ENCODE measurements at places on chromosomes 13 and 19.

DNA sequence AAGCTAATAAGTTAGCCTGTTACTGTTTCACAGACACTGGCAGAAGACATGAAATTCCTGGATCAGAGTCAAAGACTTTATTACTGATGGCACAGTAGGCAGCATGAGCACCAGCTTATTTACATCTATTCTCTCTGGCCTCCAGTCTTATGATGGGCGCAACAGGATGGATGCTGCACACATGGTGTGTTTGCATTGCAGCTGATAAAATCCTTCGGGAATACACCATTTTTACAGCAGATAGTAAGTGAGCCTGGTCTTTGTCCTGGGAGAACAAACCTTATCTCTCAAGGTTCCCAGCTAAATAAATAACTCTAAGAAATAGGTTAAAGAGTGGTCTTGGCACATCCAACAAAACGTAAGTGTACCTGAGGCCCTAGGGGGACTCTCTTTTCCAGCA, 16.0 kb downstream of the EPSTI1 start:
- no peak for DNase-seq

DNA sequence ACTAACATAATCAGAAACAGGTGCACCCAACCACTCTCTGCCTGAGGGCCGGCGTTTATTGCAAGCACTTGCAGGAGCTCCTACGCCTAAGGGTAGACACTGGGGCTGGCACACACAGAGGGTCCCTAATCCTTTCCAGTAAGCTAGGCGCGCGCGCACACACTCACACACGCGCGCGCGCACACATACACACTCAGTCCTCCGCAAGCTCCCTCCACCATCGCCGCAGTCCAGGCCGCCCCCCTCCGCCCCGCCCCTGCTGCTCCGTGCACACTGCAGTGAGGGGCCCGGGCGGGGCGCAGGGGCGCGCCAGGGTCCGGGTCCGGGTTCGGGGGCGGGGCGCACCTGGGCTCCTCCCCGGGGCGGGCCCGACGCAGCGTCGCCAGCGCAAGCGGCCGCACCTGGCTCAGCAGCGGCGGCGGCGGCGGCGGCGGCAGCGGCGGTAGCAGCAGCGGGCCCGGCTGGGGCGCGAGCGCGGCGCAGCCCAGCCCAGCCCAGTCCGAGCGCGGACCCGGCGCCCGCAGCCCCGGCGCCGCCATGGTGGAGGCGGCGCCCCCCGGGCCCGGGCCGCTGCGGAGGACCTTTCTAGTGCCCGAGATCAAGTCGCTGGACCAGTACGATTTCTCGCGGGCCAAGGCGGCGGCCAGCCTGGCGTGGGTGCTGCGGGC, at the start of gene CAMSAP3:
CAMSAP3 (plus strand) TSS at position 398 of the 668 bp plus-strand sequence; CDS start at position 538, 140 bp downstream.
- DNase-seq, result no peak

DNA sequence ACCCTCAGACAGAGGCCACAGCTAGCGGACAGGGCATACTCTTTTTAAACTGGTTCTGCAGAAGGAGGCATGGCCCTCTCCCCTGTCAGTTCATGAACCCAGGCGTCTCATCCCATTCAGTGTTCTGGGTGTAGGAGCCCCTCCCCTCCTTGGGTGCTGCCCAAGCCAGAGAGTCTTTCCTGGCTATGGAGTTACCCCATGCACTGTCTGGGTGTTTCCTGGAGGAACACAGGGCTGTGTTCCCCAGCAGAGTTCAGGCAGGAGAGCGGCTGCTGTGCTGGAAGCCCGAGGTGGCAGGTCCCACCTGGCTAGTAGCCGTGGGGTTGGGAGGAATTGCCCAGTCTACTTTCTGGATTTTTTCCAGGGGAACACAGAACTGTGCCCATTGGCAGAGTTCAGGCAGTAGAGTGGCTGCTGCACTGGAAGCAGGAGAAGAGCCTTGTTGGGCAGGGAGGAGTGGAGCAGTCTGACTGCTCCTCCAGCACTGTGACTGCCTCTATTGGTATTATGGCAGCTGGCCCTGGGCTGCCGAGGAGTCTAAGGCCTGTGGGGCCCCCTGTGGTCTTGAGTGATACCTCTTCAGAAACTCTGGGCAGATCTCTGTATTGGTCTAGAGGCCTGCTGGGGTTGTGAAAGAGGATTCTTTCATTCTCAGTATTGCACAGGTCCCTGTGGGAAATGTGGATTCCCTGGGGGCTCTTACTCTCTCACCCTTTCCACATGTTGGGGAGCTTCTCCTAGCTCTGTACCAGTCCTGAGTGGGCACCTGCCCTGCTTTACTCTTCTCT, 168.3 kb downstream of the PCDH20 start:
- no peak for DNase-seq

DNA sequence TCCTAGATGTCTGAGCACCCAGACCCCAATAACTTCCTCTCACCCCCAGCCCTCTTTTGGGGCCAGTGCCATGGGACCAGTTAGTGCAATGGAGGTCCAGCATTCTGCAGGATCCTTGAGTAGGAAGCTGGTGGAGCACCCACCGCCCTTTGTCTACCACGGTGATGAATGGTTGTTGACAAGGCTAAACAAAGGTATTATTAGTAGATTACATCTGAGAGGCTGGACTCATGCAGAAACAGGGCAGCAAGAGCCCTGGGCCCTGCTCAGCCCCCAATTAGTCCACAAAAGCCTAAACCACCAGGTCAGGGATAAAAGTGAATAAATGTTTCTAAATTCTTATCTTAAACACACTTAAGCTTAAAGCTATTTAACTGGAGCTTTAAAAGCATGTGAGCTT, 196.5 kb upstream of the TSHZ3 start:
- DNase-seq, result no peak

GRCh38 chr13:29556742-29557141, 38.7 kb downstream of the SLC7A1 start:
- no peak for DNase-seq

All from inflammatory macrophage (primary cell).